ENCODE measurements at places on chromosomes 3 and 15. TPM values are rescaled to one million over a fixed set of nuclear protein-coding genes. Genes with fewer than 3 reads are reported as not detected.

ANKUB1 gene
- total RNA-seq: not detected

SPINT1 gene
- total RNA-seq: 1.1 TPM

GP5 gene
- not detected for total RNA-seq

PLA2G4D gene
- not detected for total RNA-seq

DNA sequence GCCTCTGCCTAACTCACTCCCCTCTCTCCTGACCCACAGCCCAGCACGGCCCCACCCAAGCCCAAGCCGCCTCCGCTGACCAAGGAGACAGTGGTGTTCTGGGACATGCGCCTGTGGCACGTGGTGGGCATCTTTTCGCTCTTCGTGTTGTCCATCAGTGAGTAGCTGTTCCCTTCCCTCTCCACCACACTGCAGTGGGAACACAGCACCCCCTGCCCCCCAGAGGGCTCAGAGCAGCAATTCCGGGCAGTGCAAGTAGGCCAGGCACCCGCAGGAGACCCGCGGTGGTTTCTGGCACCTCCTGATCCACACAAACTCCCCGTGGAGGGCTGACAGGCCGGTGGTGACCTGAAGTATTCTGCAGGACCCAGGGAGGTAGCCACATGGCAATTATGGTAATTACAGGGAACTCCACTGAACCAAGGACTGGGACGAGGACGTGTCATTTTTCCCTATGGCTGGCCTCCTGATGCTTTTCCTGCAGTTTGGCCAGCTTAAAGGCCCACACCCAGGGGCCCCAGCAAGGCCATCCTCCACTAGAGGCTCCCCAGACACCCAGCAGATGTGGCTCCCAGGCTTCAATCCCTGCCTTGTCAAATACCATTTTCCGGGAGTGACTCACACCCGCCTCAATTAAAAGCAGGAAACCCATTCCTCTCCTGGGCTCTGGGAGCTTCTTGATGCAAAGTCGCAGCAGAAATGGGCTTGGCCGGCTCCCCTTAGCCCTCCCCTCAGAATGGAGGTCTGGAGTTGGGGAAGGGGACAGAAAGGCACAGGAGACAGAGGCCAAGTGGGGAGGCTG, 4.8 kb downstream of the TMIE start:
- no peak overlapping the region for H3K27ac ChIP-seq
- H3K27me3 ChIP-seq: no peaks in the 10 kb centered on the region
- H3K4me3 ChIP-seq: no peak overlapping the region
- no peaks in the 10 kb centered on the region for H3K36me3 ChIP-seq
- no peaks in the 10 kb centered on the region for H3K4me1 ChIP-seq

DNA sequence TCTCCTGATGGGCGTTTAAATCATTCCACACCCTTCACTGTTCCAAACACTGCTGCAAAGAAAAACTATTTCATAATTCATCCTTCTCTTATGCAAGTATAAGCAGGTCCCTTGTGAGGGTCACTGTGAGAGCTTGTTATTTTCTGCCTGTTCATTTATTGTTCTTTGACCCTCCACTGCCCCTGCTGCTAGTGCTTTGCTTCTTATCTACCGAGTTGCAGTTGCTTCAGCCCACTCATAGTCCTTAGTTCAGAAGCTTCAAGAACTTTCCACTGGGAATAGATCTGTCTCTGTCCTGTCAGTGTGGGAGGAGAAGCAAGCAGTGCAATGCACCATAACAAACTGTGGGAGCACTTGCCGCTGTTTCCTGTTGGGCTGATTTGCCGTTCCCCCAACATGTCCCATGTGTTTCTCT, 39.8 kb downstream of the RIOX2 start:
- H3K4me1 ChIP-seq: no peaks in the 10 kb centered on the region
- H3K27me3 ChIP-seq: no peaks in the 10 kb centered on the region
- H3K36me3 ChIP-seq: no peaks in the 10 kb centered on the region
- no peak overlapping the region for H3K27ac ChIP-seq
- no peak for DNase-seq

DNA sequence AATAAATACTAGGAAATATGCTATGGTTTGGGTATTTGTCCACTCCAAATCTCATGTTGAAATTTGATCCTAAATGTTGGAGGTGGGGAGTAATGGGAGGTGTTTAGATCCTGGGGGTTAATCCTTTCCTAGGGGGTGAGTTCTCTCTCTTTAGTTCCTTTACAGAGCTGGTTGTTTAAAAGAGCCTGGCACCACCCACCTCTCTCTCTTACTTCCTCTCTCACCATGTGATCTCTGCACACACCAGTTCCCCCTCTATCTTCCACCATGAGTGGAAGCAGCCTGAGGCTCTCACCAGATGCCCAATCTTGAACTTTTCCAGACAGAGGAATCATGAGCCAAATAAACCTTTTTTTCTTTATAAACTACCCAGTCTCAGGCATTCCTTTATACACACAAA, 10.5 kb downstream of the SLC24A5 start:
- no peak for DNase-seq
- H3K36me3 ChIP-seq: no peaks in the 10 kb centered on the region
- H3K4me3 ChIP-seq: no peak overlapping the region
- H3K27me3 ChIP-seq: no peaks in the 10 kb centered on the region
- H3K27ac ChIP-seq: no peak overlapping the region
- H3K4me1 ChIP-seq: no peaks in the 10 kb centered on the region

GRCh38 chr3:191301782-191302411, 27.3 kb upstream of the CCDC50 start:
- H3K4me3 ChIP-seq: no peak overlapping the region
- H3K36me3 ChIP-seq: no peaks in the 10 kb centered on the region
- no peaks in the 10 kb centered on the region for H3K27me3 ChIP-seq
- no peak for DNase-seq
- H3K27ac ChIP-seq: no peak overlapping the region

GRCh38 chr15:29409890-29410289, 140.3 kb upstream of the NSMCE3 start:
- H3K4me3 ChIP-seq: no peak overlapping the region
- no peaks in the 10 kb centered on the region for H3K4me1 ChIP-seq
- no peak for DNase-seq
- H3K27ac ChIP-seq: no peak overlapping the region
- no peaks in the 10 kb centered on the region for H3K36me3 ChIP-seq

DNA sequence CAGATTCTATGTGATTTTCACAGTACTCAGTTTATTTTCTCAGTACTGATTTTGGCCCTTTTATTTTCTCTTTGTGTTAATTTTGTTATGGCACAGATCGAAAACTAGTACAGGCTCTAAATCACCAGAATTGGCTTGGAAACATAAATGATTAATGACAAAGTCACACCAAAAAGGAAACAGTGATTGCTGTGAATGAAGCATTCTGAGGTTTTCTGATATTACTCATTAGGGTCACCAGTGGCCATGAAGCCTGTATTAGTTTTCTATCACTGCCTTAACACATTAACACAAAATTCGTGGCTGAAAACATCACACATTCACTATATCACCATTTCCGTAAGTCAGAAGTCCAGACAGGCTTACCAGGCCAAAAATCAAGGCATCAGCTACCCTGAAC, 343.0 kb upstream of the THRB start:
- no peak overlapping the region for H3K4me3 ChIP-seq
- H3K4me1 ChIP-seq: no peaks in the 10 kb centered on the region
- no peak overlapping the region for H3K27ac ChIP-seq
- no peaks in the 10 kb centered on the region for H3K36me3 ChIP-seq

- peak overlapping the region; percentile 60 for H3K27ac ChIP-seq
- no peaks in the 10 kb centered on the region for H3K27me3 ChIP-seq
- H3K4me3 ChIP-seq: no peak overlapping the region
- DNase-seq: peak; percentile 59
- no peaks in the 10 kb centered on the region for H3K4me1 ChIP-seq
These were observed 31.9 kb downstream of the RAB8B start for GRCh38 chr15:63221346-63221745.

DNA sequence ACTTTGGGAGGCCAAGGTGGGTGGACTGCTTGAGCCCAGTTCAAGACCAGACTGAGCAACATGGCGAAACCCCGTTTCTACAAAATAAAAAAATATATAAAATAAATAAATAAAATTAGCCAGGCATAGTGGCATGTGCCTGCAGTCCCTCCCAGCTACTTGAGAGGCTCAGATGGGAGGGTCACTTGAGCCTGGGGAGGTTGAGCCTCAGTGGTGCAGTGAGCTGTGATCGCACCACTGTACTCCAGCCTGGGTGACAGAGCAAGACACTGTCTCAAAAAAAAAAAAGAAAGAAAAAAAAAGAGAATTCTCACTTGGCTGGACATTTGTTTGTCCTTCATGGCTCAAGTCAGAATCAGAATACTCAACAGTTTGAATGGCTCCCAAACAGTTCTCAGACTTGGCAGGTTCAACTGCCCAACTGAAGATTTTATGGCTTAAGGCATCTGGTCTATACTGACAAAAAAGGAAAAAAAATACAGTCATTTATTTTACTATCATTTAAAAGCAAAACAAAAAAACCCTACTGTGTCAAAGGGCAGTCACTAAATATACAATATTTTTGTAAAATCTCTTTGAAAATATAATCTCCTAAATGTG, 106.6 kb downstream of the FBXL22 start:
- H3K36me3 ChIP-seq: no peaks in the 10 kb centered on the region
- H3K27ac ChIP-seq: no peak overlapping the region
- DNase-seq: no peak
- no peak overlapping the region for H3K4me3 ChIP-seq
- no peaks in the 10 kb centered on the region for H3K4me1 ChIP-seq
- no peaks in the 10 kb centered on the region for H3K27me3 ChIP-seq

DNA sequence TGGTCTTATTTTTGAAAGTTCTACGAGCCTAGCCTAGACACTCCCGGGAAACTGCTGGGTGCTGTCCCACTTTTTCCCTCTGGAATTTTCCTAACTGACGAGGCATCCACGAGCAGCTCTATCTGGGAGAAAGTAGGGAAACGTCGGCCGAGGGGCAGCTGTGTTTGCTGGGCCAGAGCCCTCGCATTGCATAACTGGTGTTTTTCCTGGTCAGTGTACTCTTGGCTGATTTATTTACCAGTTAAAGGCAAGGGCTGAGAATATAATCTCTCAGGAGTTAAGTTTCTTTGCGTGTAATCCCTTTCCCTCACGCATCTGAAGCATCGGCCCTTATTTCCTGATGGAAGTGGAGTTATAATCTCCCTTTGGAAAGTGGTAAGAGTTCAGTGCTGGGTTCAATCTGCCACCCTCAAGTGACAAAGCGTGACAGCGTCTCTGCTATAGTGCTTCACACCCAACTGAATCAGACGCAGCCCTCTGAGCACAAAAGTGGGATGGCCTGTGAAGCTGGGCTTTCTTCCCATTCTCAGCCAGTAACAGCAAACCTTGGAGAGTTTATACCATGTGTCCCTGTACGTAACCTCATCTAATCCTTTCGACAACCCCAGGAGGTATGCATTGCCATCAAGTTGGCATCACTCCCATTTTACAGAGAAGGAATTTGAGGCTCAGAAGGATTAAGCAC, 311.5 kb downstream of the RORA start:
- H3K27ac ChIP-seq: peak overlapping the region; percentile 82
- no peaks in the 10 kb centered on the region for H3K27me3 ChIP-seq
- peak; percentile 62 for DNase-seq
- H3K4me3 ChIP-seq: peak overlapping the region; percentile 14
- H3K4me1 ChIP-seq: peaks cover 3% of the 10 kb centered on the region

- no peak overlapping the region for H3K4me3 ChIP-seq
- H3K27ac ChIP-seq: no peak overlapping the region
- no peak for DNase-seq
These were observed 210.6 kb upstream of the ATP10A start for GRCh38 chr15:26073430-26074333.

DNA sequence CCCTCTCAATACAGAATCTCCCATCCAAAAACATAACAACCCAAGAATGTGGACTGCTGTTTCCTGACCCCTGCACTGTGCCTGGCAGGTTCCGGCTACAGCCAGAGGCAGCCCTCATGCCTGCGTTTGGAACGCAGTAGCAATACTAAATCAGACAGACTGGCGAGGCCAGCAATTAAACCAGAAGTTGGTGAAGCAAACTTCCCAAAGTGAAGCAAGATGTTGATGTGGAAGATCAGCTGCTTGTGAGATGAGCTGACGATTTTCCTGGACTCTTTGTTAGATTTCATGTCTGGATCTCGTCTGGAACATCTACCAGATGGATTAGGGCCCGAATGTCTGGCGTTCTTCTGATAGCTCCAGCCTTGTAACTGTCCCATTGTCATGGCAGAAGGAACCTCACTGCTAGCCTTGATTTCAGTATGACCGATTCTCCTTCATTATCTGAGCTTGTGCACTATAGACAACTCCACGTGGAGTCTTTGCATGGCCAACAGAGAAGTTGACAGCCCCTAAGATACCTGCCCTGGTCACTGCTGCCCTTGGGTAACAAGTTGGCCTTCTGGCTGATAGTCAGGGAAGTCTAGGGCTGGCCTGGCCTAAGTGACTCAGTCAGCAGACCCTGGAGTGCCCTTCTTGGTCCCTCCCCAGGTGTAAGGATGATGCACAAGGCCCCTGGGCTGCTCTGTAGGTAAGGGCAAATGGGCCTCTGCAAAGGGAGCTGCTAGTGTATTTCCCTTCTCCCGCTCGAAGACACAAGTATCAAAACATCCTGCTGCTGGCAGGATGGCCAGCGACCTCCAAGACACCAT, 126.5 kb downstream of the ADAMTS17 start:
- H3K27me3 ChIP-seq: no peaks in the 10 kb centered on the region
- peaks cover 11% of the 10 kb centered on the region for H3K4me1 ChIP-seq
- H3K36me3 ChIP-seq: no peaks in the 10 kb centered on the region
- DNase-seq: no peak

GRCh38 chr15:88621789-88622604, 857 bp downstream of the AEN start:
- H3K36me3 ChIP-seq: peaks cover 3% of the 10 kb centered on the region
- H3K27me3 ChIP-seq: no peaks in the 10 kb centered on the region
- H3K27ac ChIP-seq: peak overlapping the region; percentile 81
- peak overlapping the region; percentile 96 for H3K4me3 ChIP-seq

DNA sequence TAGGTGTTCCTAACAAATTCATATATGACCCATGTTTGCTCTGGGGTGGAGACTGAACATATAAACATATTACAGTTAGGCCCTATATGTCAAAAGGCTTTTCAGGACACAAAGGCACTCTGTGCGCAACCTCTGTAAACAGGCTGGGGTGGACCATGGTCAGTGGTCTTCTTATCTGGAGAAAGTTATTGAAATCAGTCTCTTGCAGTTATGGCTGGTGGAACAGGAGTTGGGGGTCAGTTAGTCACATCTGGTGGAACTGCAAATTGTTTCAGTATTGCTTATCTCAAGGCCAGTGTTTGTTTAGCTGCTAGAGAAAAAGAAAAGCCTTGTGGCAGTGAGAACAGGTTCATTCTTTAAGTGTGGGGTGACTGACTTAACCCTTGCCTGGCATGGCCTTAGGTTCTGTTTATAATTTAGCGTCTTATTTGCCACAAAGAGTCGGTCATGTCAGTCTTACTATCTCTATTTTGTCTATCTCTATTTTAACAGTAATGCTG, 5.9 kb upstream of the GP9 start:
- peaks cover 21% of the 10 kb centered on the region for H3K4me1 ChIP-seq
- H3K27me3 ChIP-seq: no peaks in the 10 kb centered on the region
- no peaks in the 10 kb centered on the region for H3K36me3 ChIP-seq
- H3K27ac ChIP-seq: no peak overlapping the region
- DNase-seq: no peak
- H3K4me3 ChIP-seq: no peak overlapping the region

- no peak overlapping the region for H3K4me3 ChIP-seq
- no peaks in the 10 kb centered on the region for H3K36me3 ChIP-seq
- no peaks in the 10 kb centered on the region for H3K4me1 ChIP-seq
- H3K27ac ChIP-seq: no peak overlapping the region
- DNase-seq: no peak
These were observed 7.6 kb downstream of the NUSAP1 start for GRCh38 chr15:41340189-41340695.

- H3K27me3 ChIP-seq: no peaks in the 10 kb centered on the region
- no peak overlapping the region for H3K4me3 ChIP-seq
- H3K4me1 ChIP-seq: no peaks in the 10 kb centered on the region
- H3K27ac ChIP-seq: no peak overlapping the region
- DNase-seq: no peak
- no peaks in the 10 kb centered on the region for H3K36me3 ChIP-seq
These were observed 253.0 kb upstream of the P2RY1 start for GRCh38 chr3:152581951-152582350.
